A673 (cell line): ENCODE measurements at places on chromosomes 4 and X. TPM values are rescaled to one million over a fixed set of nuclear protein-coding genes. Genes with fewer than 3 reads are reported as not detected.

TRIM61 gene
- total RNA-seq = 2.0 and 4.1 TPM in 2 replicates

- DNase-seq = no peak
These were observed 918 bp downstream of the HAUS3 start for GRCh38 chr4:2241003-2241402.

DNA sequence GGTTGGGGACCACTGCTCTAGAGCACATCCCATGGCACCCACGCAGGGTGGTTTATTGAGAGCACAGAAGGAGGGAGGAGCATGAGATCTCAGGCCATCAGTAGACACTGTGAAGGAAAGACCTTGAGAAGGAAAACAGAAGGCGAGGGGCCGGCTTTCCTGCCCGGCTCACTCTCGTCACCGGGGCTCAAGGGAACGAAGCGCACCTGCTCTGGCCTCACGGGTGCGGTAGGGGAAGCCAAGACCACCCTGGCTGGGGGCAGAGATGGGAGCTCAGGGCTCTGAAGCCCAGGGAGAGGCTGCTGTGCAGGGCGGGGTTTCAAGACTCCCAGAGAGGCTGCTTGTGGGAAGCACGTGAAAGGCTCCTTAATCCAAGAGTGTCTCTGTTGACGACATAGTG lies 105.9 kb downstream of the TNIP2 start:
- DNase-seq = no peak

MAGEE2 gene
- total RNA-seq = not detected in 2 replicates

DNA sequence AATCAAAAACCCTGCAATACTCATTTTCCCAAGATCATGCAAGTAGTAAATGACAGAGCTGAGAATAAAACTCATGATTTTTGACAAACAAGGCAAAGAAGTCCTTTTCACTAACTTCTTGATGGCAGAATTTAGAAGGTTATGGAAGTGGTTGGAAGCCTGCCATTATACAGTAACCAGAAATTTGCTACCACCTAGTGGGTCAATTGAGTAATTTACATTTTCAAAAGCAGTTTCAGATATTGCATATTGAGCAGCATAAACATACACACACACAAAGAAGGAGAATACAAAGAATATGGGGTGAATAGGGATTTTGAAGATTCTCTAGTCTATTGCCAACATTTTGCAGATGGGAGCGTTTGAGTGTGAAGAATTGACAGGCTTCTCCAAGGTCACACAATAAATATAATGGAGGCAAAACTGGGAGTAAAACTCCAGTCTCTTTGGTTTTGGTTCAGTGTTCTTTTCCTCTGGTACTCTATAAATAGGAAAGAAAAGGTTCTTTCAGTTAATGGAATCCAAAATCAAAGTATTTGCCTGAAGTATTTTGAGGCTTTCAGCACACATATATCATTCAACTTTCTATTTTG lies 70.2 kb downstream of the GC start:
- peak; percentile 38 for DNase-seq

GRCh38 chr4:178414881-178415446 lies 972.7 kb upstream of the AGA start:
- no peak for DNase-seq

- DNase-seq = no peak
These were observed 86.0 kb upstream of the TET2 start for GRCh38 chr4:105060628-105061027.

- no peak for DNase-seq
These were observed 193.4 kb upstream of the PACRGL start for GRCh38 chr4:20506827-20507226.

MGAT4D gene
- not detected in 2 replicates for total RNA-seq

GRCh38 chrX:21816136-21816535 lies 23.3 kb upstream of the MBTPS2 start:
- DNase-seq = no peak

DNA sequence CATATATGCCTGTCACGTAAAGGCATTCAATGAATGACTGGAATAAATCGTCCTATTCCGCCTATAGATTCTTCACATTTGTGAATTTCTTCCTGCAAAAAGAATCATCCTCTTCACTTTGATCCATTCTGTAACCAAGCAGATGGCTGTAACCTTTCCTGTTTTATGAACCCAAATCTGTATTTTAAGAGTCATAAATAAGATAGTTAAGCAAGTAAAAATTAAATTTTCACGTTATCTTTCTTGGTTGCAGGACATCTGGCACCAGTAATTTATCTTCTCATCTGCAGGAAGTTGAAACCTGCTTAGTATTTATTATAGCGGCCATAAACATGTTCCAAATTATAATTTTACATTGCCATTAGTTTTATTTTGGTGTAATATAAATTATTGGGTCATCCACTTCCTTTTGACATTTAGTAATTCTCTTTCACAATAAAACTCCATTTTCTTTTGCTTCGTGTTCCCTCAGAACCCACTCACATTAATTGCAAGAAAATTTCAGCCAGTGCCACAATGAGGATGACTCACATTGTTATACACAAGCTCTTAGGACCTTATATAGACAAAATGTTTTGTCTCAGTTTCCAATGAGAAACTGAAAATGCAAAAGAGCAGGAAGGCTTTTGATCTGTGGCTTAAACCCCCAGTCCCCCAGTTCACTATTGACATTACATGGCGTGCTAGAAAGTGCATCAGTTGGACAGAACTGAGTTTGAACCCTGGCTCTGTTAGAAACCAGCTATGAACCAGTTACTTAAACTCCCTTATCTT lies 51.1 kb downstream of the TMEM156 start:
- DNase-seq = peak; percentile 41

FAM236A gene
- total RNA-seq = not detected in 2 replicates

RPS6KA6 gene
- not detected in 2 replicates for total RNA-seq

GRCh38 chr4:65661471-65661870 lies 8.8 kb downstream of the EPHA5 start:
- peak; percentile 84 for DNase-seq

POLN gene
- total RNA-seq = 2.5 and 4.0 TPM in 2 replicates

- peak; percentile 85 for DNase-seq
These were observed 144.6 kb upstream of the NOCT start for GRCh38 chr4:138870737-138871554.

- DNase-seq = peak; percentile 43
These were observed 11.7 kb downstream of the OTUD5 start for GRCh38 chrX:48945517-48946348.

CTAG2 gene
- not detected in 2 replicates for total RNA-seq

RHOH gene
- 66.8 and 74.2 TPM in 2 replicates for total RNA-seq

NUP62CL gene
- total RNA-seq = 2.9 and 4.0 TPM in 2 replicates

DNA sequence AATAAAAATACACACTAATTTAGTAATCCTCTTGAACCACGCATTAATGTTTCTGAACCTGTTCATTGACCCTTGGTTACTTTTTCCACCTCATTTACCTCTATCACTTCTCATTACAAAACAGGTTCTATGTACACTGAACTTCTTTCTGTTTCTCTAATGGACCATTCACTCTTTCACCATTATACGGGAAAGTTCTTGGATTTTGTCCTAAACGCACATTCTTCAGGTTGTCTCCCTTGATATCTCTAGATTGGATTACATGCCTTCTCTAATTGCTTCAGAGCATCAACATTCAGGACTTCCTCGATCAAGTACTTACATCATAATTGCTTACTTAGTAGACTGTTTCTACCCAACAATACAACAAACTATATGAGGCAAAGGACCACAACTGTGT lies 359.4 kb upstream of the FSTL5 start:
- DNase-seq = peak; percentile 10

- DNase-seq = no peak
These were observed 230.3 kb upstream of the NEIL3 start for GRCh38 chr4:177079327-177079726.

DNA sequence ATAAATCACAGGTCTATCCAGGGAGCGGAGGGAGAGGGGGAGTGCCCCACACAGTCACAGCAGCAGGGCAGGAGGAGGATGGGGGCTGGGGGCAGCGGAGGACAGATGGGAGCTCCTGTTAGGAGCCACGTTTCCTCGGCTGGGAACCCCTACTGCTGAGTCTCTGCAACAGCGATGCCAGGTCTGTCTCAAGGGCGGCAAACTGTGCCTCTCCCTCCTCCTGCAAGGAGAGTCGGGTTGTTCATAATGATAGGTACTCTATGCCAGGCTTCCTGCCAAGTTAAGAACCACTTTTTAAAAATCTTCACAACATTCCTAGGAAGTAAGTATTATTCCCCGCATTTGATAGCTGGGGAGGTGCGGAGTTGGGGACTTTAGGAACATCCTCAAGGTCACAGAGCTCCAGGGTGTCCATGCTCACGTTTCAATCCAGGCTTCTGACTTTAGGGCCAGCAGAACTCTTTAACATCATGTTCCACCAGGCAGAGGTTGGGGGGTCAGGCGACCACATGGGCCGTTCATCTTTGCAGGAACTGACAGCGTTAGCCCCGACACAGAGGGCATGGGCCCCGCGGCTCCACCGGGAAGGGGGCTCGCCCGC lies 98.3 kb upstream of the MAML3 start:
- DNase-seq = peak; percentile 48

DNA sequence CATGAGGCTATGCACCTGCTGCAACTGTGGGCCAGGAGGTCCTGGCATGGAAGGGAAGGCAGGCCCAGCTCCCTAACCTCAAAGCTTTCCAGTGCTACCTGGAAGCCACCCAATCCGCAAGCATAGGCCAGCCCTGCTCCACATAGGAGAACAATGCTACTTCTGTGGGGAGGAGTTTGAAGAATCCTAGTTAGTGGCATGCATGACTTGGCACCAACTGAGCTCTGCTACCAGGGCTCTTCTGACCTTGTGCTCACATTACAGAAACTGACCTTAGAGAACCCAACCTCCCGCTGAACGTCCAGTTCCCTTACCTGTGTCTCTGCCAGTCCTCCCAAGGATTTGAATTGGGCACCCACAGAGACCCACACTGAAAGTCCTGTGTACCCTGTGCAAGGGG lies 58.8 kb downstream of the USP46 start:
- no peak for DNase-seq

CRLF2 gene
- total RNA-seq = not detected in 2 replicates

- no peak for DNase-seq
These were observed 14.8 kb upstream of the PABPC4L start for GRCh38 chr4:134216411-134216810.

DNA sequence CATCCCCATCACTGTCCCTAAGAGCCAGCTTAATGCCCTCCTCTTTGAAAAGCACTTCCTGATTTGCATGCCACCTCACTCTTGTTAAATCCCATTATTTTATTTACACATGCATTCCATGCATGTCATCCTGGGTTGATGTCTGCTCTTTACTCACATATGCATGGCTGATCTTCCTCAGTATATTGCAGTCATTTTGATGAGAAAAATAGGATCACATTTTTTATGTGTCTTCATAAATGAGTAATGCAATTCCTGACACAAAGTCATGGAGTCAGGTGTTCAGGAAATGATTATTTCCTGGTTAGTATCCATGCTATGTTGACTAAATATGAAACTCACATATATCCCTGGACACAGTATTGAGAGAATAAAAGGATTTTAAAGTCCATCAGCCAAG lies 204.7 kb downstream of the SLIT2 start:
- peak; percentile 27 for DNase-seq

DNA sequence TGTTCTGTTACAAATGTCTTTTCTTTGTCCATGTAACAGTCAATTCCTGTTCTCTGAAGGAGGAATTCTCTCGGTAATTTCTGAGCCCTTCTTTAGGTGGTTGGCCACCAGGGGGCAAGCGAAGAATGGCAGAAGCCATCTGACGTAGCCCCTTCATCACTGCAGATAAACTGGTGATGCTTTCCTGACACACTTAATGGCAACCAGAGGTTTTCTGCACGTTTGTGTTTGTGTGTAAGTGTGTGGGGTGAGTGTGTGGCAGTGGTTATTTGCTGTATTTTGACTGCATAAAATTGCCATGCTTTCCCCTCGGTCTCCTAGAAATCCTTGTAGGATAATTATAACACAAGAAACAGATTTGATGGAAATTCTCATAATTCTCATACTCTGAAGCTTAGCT lies 64.8 kb upstream of the STOX2 start:
- peak; percentile 86 for DNase-seq

NOCT gene
- 20.5 and 27.6 TPM in 2 replicates for total RNA-seq

HPSE gene
- 0.84 and 1.2 TPM in 2 replicates for total RNA-seq

GRCh38 chr4:134585972-134586371 lies 384.4 kb upstream of the PABPC4L start:
- peak; percentile 3 for DNase-seq

DNA sequence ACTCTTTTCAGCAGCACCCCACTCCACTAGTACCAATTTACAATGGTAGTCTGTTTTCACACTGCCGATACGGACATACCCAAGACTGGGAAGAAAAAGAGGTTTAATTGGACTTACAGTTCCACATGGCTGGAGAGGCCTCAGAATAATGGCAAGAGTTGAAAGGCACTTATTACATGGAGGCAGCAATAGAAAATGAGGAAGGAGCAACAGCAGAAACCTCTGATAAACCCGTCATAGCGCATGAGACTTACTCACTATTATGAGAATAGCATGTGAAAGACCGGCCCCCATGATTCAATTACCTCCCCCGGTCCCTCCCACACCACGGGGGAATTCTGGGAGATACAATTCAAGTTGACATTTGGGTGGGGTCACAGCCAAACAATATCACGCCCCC lies 34.1 kb upstream of the MAGEA4 start:
- DNase-seq = no peak

DNA sequence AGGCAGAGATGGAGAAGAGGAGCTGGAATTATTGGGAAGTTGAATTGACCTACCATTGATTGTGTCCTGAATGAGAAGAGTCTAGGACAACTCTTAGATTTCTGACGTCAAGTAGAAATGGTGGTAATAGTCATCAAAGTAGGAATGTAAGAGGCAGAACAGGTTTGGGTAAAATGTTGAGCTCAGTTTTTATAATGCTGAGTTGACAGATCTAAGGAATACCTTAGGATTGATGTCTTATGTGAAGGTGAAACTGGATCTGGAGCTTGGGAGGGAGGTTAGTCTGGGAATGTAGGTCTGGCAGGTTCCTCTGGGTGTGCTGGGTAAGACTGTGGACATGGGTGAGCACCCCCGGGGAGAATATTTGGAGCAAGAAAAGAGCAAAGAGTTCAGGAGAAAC lies 31.9 kb downstream of the JADE1 start:
- DNase-seq = no peak

DNA sequence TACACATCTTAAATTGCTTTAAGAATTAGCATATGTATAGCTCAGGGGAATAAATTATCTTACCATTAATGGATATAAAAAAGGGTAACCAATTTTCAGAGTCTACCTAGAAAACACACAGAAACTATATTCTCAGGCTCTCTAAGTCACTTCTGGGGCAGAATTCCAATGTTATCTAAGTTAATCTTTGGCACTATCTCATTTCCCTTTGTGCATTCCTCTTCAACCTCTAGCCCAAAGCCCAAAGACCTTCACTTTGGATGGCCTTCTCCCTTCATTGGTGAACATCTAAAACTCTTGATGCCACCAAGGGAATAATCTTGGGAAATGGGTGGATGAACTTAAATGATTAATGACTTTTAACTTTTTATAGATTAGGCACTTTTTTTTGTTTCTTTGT lies 108.3 kb downstream of the APBB2 start:
- DNase-seq = no peak

GRCh38 chr4:147423229-147423628 lies 57.7 kb upstream of the EDNRA start:
- DNase-seq = no peak

- DNase-seq = peak; percentile 69
These were observed 31.3 kb downstream of the DRD5 start for GRCh38 chr4:9812501-9813340.

PPEF1 gene
- 1.2 and 2.1 TPM in 2 replicates for total RNA-seq
